ENCODE measurements at places on chromosomes 6 and 20.

DNA sequence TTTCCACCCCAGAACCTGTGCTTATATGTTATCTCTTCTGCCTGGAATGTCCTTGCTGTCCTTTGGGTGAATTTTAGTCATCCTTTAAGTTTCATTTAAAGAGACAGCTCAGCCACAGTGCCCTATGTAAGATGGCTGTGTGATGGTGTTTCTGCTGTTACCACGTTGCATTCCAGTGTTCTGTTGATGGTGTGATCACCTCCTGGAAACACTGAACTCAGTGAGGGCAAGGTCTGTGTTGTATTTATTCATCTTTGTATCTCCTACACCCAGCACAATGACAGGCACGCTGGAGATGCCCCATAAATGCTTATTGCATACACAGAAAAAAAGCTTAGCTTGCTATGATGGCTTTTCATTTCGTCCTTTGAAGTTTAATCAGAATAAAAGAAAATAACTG is 102.5 kb downstream of the MAP3K7 start:
- no peak for DNase-seq

DNA sequence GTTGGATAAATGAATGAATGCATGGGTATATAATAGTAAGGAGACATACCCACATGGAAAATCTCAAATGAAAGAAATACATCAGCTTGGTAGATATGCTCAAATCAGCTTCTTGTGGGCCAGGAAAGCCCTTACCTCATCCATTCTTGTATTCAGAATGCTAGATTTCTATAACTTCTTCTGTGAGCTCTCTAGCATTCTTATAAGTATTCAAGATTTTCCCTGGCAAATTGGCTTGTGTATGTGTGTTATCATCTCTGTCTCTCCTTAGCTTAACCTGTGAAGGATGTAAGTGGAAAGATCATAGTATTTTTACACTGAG is 100.8 kb downstream of the OR2B2 start:
- no peak for DNase-seq

- no peak for DNase-seq
Measured at GRCh38 chr20:59958123-59958522, at the start of gene CDH26. Gene CDH26 (plus strand): TSS chr20:59958423. CDS start chr20:59958727, 304 bp downstream.

GRCh38 chr20:22473293-22473692 is 111.1 kb downstream of the FOXA2 start:
- DNase-seq: no peak

DNA sequence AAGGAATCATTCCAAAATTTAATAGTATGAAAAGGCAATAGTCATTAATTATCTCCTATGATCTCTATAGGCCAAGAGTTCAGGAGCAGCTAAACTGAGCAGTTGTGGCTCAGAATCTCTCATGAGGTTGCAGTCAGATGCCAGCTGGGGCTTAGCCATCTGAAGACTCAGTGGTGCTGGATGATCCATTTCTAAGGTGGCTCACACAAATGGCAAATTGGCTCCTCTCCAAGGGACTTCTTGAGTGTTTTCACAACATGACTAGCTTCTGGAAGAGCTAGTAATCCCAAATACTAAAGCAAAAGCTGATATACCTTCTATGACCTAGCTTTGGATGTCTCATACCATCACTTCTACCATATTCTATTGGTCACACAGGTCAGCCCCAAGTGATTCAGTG is 104.2 kb downstream of the HAO1 start:
- no peak for DNase-seq

DNA sequence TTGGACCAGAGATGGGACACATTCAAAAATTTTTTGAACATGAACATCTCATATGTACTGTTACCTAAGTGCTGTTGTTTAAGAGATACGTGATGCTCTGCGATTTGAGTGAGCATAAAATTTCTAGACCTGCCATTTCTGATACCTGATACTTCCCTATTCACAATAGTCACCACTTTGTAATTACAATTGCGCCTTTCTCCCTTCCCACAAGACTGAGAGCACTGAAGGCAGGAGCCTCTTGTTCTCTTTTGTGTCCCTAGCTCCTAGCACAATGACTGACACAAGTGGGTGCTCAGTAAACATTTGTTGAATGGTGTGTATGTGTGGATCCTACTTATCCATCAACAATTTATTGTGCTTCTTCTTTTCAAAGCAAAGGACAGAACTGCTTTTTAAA is 92.8 kb upstream of the TMEM30A start:
- DNase-seq: no peak

GRCh38 chr6:112501705-112502104 is 154.6 kb downstream of the RFPL4B start:
- no peak for DNase-seq

DNA sequence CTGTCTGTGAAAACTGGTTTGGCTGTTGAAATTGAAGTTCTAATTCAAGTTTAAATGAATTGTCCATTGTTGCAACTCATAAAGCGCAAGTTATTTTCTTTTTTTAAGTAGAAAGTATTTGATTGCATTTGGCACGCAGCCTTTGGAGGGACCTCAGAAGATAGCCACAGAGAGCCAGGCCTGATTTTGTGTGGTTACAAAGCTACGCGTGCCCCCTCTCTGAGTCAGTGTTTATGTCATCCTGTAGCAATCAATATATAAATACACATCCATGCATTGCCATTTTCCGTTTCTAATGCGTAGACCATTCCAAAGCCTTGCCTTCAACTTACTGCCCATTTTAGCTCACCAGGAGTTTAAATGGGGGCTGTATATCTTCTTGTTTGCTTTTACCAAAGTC is 173.2 kb downstream of the TMEM242 start:
- DNase-seq: no peak

GRCh38 chr6:85579581-85579980 is 14.1 kb downstream of the SNX14 start:
- DNase-seq: no peak

GRCh38 chr6:4253604-4254231 is 118.3 kb upstream of the ECI2 start:
- no peak for DNase-seq

DNA sequence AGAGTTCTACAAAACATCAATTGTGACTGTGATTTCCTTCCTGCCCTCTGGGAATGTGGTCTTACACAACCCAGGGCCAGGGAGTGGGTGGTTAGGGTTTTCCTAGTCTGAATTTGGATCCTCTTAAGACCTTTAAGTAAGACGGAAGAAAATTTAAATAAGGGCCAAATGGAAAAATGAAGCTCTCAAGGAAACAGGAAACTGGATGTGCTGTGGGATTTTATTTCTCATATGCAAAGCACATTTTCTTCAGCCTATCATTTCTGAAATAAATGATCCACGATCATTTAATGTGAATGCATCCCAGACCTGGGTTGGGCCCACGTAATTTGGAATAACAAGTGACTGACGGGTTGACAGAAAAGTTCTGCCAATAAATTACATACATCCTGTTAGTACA is 243.6 kb downstream of the CLIC5 start:
- DNase-seq: no peak

GRCh38 chr6:143594647-143595046 is 83.1 kb upstream of the PHACTR2 start:
- no peak for DNase-seq

- DNase-seq: no peak
Measured at GRCh38 chr6:168097221-168097620, 18.2 kb upstream of the FRMD1 start.

DNA sequence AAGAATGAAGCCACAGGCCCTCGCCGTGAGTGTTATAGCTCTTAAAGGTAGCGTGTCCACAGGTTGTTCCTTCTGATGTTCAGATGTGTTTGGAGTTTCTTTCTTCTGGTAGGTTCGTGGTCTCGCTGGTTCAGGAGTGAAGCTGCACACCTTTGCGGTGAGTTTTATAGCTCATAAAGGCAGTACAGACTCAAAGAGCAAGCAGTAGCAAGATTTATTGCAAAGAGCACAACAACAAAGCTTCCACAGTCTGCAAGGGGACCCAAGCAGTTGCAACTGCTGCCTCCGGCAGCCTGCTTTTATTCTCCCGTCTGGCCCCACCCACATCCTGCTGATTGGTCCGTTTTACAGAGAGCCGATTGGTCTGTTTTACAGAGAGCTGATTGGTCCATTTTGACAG is 5.2 kb downstream of the HIVEP1 start:
- no peak for DNase-seq

GRCh38 chr6:5126214-5126613 is 41.1 kb downstream of the PPP1R3G start:
- DNase-seq: no peak

DNA sequence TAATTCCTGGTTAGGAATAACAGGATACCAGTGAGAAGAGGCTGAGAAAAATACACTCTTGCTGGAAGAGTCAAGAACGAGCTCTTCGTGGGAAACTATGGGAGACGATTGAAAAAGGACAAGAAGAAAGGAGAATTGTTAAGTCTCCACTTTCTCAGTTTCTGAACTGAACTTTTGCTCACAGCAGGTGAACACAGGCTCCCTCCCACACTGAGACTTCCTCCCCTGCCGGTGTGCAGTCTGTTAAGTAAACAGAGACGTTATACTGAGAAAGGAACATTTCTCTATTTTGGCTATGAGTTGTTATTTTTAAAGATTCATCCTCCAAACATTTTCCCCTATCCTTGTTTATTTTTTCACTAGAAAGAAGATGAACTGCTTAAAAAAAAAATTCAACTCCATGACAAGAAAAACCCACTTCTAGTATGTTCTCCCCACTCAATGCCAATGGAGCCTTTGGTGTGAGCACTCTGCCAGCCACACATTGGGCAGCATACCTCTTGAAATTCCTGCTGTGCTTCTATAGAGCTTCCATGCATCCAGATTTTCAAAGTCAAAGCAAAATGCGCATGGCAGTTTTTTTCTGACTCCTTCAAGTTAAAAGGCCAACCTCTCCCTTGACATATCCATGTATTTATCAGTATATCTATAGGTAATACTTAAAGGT is 250.5 kb downstream of the ESR1 start:
- DNase-seq: no peak

- no peak for DNase-seq
Measured at GRCh38 chr20:61146023-61146422, 106.0 kb upstream of the CDH4 start.

DNA sequence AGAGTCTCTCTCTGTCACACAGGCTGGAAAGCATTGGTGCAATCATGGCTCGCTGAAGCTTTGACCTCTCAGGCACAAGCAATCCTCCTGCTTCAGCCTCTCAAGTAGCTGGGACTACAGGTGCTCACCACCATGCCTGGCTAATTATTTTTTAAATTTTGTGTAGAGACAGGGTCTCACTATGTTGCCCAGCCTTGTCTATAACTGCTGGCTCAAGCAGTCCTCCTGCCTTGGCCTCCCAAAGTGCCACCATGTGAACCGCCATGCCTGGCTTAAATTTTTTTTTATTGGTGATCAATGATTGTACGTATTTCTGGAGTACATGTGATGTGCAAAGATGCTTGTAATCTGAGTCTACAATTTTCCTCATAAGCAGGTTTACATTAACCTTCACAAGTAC is 54.8 kb downstream of the THBS2 start:
- DNase-seq: no peak

GRCh38 chr20:41218466-41218865 is 81.1 kb downstream of the PLCG1 start:
- DNase-seq: no peak

DNA sequence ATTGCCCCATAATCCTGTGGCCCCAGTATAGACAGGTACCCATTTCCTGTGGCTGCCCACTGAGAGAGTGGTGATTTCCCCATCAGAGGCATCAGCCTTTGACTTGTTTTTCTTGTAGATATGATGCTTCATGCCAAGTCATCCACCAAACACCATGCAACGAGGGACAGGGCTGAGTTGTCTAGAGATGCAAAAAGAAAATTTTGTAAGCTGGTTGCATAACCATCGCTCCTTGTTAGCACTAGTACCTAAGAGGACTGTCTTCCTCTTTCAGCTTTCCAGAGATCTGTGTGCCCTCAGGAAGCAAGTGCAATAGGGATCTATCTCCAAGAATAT is 166.8 kb downstream of the BCAS1 start:
- DNase-seq: no peak

DNA sequence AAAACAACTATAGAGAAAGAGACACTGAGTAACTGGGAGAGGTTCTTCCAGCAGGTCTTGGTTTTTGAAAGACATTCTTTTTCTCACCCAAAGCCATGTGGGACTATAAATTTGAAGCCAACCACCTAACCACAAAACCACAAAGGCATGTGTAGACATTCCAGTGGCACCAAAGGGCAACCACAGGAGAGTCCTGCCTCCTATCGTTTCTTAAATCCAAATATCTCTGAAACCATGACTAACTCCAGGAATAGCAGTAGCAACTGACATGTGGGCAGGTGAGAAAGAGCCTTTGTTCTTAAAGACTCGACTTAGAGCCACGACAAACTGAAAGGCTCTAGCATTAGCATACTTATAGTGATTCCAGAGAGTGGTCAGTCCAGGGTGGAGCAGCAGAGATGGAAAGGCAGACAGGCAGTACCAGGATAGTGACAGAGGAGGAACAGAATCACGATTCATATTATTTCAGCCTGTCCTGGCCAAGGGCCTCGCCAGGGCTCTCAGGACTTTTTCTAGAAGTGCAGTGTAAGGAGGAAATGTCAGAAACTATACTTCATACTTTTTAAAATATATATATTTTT is 9.4 kb upstream of the COL9A1 start:
- DNase-seq: no peak

All from stimulated activated CD4-positive, alpha-beta T cell treated with anti-CD3 and anti-CD28 coated beads, Interleukin-1b, Interleukin-23, amount 100 ng/mL, for 4 hours (primary cell).